Activated naive CD8-positive, alpha-beta T cell treated with anti-CD3 and anti-CD28 coated beads, Interleukin-2, amount 50 U/mL, for 16 hours (primary cell): ENCODE measurements at places on chromosomes 12 and 14.
A peak's percentile ranks its signal among the peaks of the same experiment; 100 is the strongest.

DNA sequence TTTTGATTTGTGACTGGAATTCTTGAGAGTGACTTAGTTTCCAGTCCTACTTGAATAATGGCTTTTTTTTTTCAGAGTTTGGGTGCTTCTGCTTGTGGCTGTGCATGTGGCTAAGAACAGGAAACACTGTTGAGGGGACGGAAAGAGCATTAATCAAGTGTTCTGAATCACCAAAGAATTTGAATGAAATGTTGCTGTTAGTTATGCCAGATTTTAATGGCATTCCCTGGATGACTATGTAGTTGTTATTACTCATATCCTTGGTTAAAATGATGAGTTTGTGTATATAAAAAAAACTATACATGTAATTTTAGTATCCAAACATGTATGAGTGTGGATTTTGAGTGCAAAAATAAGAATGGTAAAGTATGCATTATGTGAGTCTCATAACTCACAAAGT lies 347.9 kb downstream of the BCAT1 start:
- DNase-seq = no peak

DNA sequence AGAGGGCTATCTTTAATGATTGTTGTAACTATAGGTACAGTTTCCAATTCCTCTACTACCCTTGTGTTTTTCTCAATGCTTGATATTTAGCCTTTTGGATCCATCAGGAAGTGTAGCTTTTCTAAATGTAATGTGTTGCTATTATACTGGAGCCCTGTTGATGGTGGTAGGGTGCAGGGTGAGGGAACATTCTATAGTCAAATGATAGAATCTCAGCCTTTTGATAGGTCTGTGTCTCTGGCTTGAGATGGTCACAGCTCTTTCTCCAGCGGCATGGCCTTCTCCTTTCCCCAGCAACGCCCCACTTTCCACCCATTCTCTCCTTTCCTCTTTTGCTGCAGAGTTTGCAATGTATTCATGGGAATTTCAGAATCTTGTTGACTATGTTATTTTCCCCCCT lies 398.6 kb downstream of the RERGL start:
- DNase-seq = no peak

- no peak for DNase-seq
Measured at GRCh38 chr12:75207338-75208083, 2.1 kb downstream of the KCNC2 start.

- no peak for DNase-seq
Measured at GRCh38 chr12:86950444-86950843, 694.3 kb upstream of the MGAT4C start.

- DNase-seq = no peak
Measured at GRCh38 chr14:51726166-51726899, 74.6 kb downstream of the FRMD6 start.

GRCh38 chr12:105116969-105117368 lies 9.4 kb downstream of the WASHC4 start:
- DNase-seq = no peak

GRCh38 chr12:104695453-104696148 lies 238.9 kb downstream of the CHST11 start:
- peak; percentile 54 for DNase-seq

DNA sequence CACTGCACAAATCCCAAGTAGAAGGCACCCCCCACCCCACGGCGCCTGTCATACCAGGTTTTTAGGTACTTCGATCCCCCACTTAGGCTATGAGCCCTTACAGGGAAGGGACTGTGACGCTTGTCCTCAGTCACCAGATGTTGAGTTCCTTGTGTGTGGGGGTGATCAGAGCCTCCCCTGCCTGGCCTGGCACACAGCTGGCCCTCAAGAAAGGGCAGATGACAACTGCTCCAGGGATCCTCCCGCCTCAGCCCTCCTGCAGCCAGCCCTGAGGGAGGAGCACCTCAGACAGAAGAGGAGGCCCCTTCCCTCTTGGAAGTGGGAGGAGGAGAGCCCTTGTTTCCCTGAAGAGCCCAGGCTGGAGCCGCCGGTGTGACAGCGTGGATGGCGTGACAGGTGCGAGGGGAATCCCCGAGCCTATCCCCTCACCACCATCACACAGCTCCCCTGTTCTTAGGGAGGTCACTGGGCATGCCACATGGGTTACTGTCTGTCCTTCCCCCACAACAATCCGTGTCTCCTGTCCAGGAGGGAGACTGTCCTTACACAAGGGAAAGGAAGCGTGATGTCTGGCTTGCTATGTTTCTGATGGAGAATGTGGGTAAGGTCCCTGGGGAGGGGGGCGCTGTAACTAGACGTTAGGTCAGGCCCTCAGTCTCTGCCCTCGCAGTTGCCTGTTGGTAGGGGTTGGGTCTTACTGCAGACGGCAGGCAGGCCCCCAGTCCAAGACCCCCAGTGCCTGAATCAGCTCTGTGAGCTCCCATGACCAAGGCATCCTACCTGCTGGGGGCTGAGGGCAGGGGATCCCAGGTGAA lies 31.4 kb downstream of the P2RX4 start:
- no peak for DNase-seq

- no peak for DNase-seq
Measured at GRCh38 chr12:43914923-43915468, 79.1 kb downstream of the TMEM117 start.

DNA sequence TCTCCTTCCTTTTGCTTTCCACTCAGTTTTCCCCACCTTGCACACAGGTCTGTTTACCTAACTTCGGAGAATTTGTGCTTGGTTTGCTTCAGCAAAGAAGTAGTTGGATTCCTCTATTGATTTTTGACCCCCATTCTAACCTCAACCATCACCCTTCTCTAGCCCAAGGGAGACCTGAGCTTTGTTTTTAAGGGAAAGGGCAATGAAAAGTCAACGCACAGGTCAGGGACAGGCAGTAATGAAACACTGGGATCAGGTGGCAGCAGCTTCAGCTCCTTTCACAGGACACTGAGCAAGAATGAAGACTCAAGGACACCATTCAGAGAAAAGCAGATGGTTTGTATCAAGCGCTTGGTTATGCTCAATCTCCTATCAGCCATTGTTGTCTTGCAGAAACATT lies 46.9 kb upstream of the KRR1 start:
- no peak for DNase-seq
